GF-D8 (cell line): ENCODE measurements at places on chromosomes 7 and 10.

- no peak for DNase-seq
These were observed 222.9 kb upstream of the PITRM1 start for GRCh38 chr10:3395458-3395861.

- no peak for DNase-seq
These were observed 21.5 kb downstream of the CHST3 start for GRCh38 chr10:71985542-71986250.

DNA sequence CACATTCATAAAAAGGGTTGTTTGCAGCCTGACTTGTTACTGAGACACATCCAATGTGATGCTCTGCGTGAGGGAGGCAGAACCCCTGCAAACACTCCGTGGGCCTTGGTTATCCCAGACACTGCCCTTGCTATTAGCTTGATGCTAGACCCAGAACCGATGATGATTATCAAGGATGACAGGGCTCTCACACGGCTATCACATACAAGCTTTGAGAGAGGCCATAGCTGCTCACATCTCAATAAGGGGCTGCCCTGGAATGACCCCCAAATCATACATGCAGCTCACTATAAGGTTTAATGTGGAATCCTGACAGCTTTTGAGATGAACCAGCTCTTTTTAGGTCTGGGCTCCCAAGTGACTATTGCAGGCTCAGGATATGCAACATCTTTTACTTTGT lies 44.4 kb upstream of the TCERG1L start:
- DNase-seq, result no peak

GRCh38 chr7:131103997-131104396 lies 223.7 kb upstream of the MKLN1 start:
- no peak for DNase-seq

GRCh38 chr7:77959080-77959479 lies 160.5 kb downstream of the PHTF2 start:
- DNase-seq, result no peak
